Amniotic stem cell (primary cell): ENCODE measurements at places on chromosomes 7 and 10.

- DNase-seq, result no peak
Observed at GRCh38 chr7:29340696-29341095, 146.1 kb downstream of the CHN2 start.

GRCh38 chr7:149456506-149457421 lies 4.1 kb downstream of the ZNF777 start:
- no peak for DNase-seq

DNA sequence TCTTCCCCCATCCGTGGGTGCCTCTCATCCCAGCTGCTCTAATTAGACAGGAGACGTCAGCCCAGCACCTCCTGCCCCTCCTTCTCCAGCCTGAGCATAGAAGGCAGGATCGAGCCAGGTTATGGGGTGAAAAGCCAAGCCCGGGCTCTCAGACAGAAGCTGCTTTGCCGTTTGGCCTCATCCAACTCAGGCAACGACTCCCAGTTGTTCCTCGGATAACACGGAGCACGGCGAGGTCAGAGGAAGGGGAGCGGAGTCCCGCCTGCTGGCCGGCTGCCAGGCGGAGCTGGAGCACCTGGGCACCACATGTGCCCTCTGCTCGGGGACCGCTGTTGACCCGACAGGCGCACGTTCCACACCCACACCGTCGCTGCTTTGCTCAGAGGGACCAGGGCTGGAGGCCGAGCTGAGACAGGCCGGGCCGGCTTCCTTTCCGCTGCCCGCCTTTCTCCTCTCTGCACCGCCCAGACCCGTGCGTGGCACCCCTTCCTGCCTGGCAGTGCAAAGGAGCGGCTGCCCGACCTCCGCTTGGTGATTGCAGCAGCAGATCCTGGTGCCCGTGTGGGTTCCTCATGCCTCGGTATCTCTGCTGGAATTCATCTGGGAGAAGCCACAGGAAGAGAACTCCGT lies 21.6 kb upstream of the UNCX start:
- DNase-seq, result no peak

DNA sequence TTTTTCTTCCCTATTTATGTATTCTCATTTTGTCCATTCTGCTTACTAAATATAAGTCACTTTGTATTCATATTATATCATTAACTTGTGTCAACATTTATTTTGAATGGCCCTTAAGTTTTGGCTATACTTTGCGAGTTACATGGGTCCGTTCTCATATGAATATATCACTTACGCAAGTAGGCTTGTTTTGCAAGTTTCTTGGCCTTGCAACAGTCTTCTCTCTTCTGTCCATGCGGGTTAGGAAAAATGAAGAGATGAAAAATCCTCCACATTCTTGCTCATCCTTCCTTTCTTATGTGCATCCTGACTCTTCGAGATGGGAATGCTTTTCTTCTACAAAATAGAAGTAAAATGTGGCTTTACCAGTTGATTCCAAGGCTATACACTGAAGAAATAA lies 82.8 kb downstream of the GPR158 start:
- DNase-seq, result no peak

DNA sequence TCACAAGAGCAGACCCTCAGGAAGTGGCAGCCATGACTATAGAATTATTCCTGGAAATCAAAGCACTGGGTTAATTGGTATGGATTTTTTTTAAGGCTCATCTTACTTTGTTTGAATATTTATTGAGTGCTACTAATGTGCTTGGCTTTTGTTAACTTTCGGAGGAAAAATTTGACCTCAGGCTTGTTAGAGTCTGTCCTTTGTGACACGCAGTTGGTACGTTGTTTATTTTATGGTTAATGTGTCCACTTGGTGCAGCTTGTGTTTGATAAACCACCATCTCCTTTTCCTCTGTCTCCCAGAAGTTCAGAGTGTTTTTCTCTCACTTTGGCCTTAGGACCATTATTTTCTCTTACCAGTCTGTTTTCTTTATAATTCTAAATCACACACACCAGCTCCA lies 268.6 kb downstream of the SDK1 start:
- no peak for DNase-seq

- no peak for DNase-seq
Observed at GRCh38 chr7:127928852-127929251, 102.4 kb downstream of the LRRC4 start.
